ENCODE measurements at places on chromosomes 2 and 18.

DNA sequence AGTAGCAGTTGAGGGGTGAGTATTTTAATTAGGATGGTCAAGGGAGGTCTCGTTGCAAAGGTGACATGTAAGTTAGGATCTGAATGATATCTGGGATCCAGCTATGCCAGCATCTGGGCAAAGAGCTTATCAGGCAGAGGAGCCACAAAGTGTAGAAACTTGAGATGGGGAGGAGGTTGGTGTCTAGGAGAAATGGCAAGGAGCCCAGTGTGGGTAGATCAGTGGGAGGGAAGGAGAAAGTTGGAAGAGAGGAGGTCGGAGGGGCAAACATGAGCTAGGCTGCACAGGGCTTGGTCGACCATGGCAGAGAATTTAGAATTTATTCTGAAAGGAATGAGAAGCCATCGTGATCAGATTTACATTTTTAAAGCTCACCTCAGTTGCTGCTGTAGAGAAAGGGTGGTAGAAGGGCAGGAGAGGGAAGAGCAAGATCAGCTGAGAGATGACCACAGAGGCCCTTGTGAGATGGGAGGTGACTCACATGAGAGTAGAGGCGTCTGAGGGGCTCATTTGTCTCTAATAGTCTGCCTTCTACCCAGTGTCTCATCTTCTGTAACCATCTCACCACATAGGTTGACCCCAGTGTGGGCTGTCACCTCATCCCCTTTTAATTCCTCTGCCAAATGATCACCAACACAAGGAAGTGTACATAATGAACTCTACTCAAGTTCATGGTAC lies 170.0 kb downstream of the ETAA1 start:
- no peak for DNase-seq

GRCh38 chr2:189437926-189438325 lies 3.3 kb upstream of the WDR75 start:
- no peak for DNase-seq

DNA sequence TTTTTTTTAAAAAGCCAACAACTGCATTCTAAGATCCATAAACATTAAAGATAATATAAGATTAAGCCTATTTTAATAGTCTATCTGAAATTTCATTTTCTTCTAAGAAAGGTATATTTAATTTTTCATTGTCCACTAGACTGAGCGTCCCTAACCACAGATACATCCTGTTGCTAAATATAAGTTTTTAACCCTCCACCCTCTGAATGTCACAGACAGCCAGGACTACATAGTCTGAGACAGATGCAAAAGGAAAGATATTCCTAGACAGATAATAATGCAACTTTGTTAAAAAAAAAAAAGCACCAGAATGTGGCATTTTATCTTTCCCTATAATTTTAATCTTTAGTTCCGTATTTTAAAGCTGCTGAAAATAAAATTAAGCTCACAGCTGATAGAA lies 114.6 kb downstream of the ZEB2 start:
- no peak for DNase-seq

DNA sequence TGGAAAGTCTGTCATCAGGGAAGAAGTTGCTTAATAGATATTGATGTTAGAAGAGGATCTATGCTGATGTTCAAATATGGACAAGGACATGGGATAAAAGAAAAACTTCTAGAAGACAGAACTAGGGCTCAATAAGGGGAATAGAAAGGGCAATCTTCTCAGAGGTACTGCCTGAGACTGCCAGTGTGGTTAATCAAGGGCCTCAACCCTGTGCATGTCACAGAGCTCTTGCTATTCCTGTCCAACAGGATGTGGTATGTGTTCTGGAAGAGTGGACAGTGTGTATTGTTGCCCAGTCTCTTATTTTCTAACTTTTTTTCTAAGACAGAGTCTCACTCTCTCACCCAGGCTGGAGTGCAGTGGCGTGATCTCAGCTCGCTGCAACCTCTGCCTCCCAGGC lies 27.8 kb upstream of the RNF125 start:
- no peak for DNase-seq

- no peak for DNase-seq
Measured at GRCh38 chr2:175728032-175728431, 274.0 kb downstream of the LNPK start.

GRCh38 chr2:218478544-218478943 lies 59.6 kb downstream of the VIL1 start:
- DNase-seq = no peak

DNA sequence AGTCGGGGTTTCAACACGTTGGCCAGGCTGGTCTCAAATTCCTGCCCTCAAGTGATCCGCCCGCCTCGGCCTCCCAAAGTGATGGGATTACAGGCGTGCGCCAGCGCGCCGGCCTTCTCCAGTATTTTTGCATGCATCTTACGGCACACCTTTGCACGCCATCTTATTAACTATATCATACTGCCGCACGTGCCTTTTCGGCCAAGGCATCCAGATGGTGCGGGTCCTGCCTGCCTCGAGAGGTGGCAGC lies 765 bp upstream of the ING5 start:
- peak; percentile 81 for DNase-seq

DNA sequence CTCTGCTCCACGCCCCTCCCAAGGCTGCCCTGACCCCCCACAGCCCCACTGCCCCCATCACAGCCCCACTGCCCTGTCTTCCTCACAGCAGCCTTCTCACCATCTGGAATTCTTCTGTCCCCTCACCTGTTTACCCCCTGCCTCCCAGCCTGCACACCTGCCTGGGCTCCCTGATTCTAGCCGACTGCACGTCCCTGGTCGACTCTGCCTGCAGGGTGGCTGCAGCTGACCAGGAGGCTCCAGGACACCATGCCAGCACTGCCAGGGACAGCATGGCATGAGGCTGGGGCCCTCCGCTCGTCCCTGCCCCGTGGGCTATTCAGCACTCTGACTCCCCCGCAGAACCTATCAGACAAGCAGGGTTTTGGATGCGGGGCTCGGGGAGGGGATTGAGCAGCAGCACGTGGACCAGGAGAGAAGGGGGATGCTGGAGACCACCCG lies 254.1 kb downstream of the HDAC4 start:
- no peak for DNase-seq

DNA sequence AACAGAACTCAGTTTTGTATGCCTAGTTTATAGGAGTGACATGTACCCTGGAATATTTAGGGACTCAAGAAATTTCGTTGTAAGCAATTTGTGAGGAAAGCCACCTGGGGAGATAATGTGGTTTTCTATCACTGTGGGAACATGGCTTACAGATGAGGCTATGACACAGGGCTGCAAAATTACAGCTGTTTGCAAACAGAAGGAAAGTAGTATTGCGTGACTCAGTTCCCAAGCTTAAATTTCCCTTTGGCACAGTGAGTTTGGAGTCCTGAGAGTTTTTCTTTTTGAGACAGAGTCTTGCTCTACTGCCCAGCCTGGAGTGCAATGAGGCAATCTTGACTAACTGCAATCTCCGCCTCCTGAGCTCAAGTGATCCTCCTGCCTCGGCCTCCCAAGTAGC lies 149.8 kb downstream of the MYO5B start:
- DNase-seq = no peak

GRCh38 chr2:1557467-1557820 lies 144.2 kb downstream of the TPO start:
- no peak for DNase-seq

GRCh38 chr18:61201511-61201910 lies 131.7 kb upstream of the CDH20 start:
- DNase-seq = no peak

GRCh38 chr2:11581124-11581796 lies 47.4 kb downstream of the GREB1 start:
- no peak for DNase-seq

DNA sequence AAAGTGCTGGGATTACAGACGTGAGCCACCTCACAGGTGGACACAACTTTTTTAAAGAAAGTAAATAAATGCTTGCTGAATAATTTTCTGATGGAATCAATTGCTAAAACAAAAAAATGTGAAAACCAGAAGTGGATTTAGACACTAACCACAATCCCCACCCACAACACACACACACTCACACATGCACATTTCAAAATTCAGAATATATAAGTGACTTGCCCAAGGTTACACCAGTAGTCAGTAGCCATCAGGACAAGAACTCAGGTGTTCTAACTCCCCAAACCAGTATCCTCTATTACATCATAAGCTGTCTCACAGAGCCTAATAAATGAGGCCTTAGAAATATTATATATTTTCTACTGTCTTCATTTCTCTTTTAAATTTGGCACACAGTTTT lies 1923.6 kb upstream of the PIK3C3 start:
- no peak for DNase-seq

DNA sequence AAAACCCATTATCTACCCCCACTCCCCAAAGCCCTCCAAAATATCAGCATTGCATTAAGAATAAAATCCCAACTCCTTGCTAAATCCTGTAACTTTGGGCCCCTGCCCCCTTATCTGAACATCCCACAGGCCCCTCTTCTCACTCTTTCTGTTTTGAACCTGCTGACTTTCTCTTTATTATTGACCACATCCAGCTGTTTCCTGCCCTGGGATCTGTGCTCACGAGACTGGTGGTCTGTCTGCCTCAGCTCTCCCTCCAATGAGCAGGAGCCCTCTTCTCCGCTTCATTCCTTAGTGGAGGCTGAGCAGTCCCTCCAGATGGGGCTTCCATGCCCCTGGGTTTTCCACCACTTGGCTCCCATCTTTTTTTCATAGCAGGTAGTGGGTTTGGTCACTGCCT lies 116.9 kb downstream of the ACKR3 start:
- no peak for DNase-seq

DNA sequence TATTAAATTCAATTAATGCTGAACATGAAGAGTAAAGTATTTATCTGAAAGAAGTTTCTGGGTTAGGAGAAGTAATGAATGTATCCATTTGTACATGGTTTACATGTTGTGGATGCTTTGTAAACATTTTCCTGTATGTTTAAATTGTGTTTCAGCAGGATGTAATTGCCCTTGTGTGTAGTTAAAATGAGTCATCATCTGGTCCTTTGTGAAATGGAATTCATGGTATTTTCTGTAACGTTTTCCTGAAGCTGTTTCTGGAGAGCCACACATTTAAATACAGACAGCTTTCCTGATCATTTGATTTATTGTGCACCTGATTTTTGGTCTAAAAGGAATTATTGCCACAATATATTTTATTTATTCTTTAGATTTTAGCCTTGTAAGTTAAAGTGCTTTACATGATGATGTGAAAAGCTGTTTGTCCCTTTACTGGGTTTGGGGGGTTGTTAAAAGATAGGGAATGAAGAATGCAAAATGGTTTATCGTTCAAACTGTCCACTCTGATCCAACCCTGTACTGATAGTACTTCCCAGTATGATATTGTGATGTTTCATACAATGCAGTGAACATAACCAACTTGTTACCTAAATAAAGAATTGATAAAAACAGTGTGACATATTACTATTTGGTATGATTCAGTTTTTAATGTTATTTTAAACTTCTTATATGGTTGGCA lies 41.7 kb upstream of the SLC3A1 start:
- no peak for DNase-seq

- DNase-seq = no peak
Measured at GRCh38 chr2:60608679-60609078, 55.2 kb upstream of the BCL11A start.

GRCh38 chr2:176096243-176096985 lies 3.2 kb upstream of the HOXD12 start:
- no peak for DNase-seq

DNA sequence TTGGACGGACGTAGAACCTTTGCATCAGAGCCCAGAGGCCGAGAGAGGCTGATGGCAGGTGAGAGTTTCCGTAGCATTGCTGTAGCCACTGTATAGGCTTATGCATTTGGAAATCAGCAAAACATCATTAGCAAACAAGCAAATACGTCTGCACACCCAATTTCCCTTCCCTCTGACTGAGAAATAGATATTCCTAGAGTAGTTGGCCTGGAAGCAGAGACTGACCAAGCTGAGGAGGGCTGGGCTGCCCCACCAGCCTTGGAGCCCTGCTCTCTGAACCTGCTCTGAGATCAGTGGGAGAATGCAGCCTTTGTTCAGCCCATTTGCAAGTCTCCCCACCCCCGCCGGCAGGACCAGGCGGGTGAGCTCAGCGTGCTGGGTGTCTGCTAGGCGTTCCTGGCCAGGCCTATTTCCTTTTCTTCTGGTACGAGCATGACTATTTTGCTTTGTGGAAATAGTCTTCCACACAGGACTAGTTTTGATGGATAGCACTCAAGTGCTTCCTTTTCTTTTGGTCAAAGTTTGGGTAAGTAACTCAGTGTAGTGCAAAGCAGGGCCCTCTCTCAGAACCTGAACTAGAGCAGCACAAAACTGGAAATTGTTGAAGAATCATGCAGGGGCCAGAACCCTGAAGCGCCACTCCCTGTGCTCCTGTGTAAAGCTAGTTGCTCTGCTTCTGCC lies 21.9 kb upstream of the RNF149 start:
- DNase-seq = no peak

DNA sequence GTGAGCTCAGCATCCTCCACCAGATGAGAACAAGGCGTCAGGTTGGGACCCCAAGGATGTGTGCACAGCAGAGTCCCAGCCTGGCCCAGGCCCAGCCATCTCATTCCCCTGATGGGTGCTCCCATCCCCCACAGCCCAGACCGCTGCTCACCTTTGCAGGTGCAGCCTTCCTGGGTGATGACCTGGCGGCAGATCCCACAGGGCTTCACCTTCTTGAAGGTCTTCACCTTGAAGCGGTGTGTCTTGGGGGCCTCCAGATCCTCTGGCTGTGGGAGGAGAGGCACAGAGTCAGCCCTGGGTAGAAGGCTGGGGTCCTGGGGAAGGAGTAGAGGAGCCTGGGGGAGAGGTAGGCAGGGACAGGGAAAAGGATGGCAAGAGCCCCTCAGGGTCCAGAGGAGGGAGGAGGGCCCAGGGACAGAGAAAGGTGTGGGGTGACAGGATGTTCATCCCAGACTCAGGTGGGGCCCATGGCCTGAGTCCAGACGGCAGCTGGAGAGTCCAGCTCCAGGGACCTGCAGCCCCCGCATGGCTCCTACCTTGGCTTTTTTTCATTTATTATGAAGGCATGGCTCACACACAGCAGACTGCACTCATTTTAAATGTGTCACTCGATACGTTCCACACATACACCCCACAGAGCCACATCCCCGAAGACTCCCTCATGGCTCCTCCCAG lies 11.9 kb downstream of the TNS1 start:
- DNase-seq = no peak

DNA sequence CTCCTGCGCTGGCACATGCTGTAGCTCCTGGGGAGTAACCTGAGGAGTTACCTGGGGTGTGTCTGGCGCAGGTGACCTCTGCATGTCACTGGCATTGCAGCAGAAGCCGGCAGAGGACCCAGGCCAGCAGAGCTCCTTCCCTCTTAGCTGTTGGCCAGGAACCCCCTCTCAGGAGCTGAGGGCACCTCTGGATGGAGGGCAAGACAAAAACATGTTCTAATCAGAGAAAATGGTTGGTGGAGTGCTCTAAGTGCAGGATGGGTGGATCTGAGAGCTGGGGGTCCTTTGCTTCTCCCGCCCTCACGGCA lies 44.9 kb upstream of the SNTG2 start:
- DNase-seq = no peak

DNA sequence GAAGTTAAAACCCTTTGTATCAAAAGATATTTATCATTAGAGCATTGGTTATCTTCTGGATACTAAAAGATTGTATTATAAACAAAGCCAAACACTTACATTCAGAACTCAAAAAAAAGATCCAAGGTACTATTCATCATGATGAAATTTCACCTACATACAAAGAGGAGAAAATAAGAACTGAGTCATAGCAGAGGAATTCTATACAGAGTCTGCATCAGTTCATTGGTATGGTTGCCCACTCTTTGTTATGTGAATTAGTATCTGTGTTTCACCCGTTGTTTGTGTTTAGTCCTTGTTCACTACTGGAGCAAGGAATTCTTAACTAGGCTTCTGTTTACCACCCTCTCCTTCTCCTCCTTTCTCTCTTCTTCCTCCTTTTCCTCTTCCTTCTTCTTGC lies 157.9 kb downstream of the LNPK start:
- DNase-seq = no peak

GRCh38 chr2:36477315-36477714 lies 120.7 kb downstream of the FEZ2 start:
- no peak for DNase-seq

GRCh38 chr2:176699644-176700043 lies 430.4 kb downstream of the MTX2 start:
- DNase-seq = no peak
